Heart left ventricle (tissue), 16 donors: ENCODE measurements at places on chromosomes 1 and 21. TPM values are rescaled to one million over a fixed set of nuclear protein-coding genes. Genes with fewer than 3 reads are reported as not detected.

TESK2 gene
- total RNA-seq, result 1.4 TPM

GPR25 gene
- not detected for total RNA-seq

SPATA46 gene
- not detected for total RNA-seq

ICOSLG gene
- total RNA-seq, result 1.2 TPM

IL19 gene
- total RNA-seq, result not detected

OR4F29 gene
- not detected for total RNA-seq

SYCP1 gene
- not detected for total RNA-seq
